ENCODE measurements at places on chromosomes 2 and 18.

GRCh38 chr18:50203801-50204604, 9.1 kb upstream of the MYO5B start:
- peak; percentile 6 for DNase-seq

- DNase-seq: no peak
Observed at GRCh38 chr18:9426753-9427152, 48.6 kb upstream of the RALBP1 start.

DNA sequence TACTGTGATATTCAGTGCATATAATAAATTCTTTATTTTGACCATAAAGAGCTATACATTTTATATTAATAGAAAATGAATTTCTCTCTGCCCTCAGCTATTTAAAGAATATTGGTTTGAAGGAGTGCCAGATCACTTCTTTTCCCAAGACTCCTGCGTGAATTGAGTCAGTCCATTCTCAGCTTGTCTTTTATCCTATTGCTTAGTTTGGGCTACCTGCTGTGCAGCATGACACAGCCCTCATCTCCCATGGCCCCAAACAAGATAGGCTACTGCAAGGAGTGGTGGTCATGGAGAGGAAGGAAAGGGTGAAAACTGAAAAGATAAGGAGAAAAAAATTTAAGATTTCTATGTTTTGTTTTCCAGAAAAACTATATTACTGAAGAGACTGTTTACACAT, 10.1 kb upstream of the FBXO11 start:
- no peak for DNase-seq

- no peak for DNase-seq
Observed at GRCh38 chr2:124289060-124289459, 264.0 kb downstream of the CNTNAP5 start.

- no peak for DNase-seq
Observed at GRCh38 chr2:126748929-126749518, 93.1 kb downstream of the GYPC start.

DNA sequence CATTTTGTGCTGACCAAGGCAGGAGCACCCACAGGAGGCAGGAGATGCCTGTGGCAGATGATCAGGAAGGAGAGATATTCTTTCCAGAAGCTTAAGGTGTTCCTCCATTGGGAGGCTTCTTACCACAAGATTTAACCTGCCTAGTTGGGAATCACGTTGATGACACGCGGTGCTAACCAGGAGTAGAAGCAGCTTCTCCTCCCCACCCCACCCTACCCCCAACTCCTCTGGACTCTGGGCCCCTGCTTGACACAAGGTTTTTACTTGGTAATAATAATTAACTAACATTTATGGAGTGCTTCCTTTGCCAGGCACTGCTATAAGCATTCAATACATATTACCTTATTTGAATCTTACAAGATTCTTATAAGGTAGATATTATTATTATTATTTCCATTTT, 62.5 kb upstream of the PAPOLG start:
- no peak for DNase-seq

DNA sequence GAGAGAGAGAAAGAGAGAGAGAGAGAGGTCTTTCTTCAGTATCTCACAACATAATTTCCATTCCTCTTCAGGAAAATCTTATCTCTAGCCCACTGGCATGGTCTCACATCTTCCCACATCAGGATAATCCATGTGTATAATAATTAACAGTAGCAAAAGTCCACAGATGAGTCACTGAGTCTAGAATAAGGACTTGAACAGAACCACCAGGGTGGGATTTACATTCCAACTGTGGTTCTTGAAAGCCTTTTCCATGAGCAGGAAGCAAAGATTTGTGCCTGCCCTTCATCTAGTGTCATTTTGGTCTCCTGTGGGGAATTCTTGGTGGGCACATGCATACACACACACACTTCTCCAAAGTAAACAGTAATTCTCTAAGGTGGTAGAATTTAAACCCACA, 107.1 kb upstream of the TCF4 start:
- no peak for DNase-seq
